Thoracic aorta (tissue), 2 donors: ENCODE measurements at places on chromosomes 12 and 14. TPM values are rescaled to one million over a fixed set of nuclear protein-coding genes. Genes with fewer than 3 reads are reported as not detected.

FLRT2 gene
- 45.4 TPM for total RNA-seq

IL23A gene
- total RNA-seq = not detected

OR10A7 gene
- total RNA-seq = not detected

GRCh38 chr12:25123126-25123525 is 71.8 kb downstream of the DNAI7 start:
- no peak overlapping the region for H3K4me3 ChIP-seq
- H3K27me3 ChIP-seq = no peaks in the 10 kb centered on the region
- H3K36me3 ChIP-seq = no peaks in the 10 kb centered on the region
- no peaks in the 10 kb centered on the region for H3K4me1 ChIP-seq
- H3K27ac ChIP-seq = no peak overlapping the region

DNA sequence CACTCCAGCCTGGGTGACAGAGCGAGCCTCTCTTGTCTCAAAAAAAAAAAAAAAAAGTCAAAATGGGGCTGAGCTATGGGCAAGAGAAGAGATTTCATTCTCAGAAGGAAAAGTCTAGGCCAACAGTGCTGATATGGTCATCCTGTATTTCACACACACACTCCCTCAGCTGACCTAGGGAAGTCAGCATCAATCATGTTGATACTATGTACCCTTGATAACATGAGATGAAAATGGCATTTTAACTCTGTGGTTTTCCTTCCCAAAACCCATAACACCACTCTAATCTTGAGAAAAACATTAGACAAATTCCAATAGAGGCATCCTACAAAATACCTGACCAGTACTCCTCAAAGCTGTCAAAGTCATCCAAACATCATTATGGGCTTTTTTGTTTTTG is 2.3 kb upstream of the NEMP1 start:
- H3K27me3 ChIP-seq = no peaks in the 10 kb centered on the region
- H3K4me3 ChIP-seq = no peak overlapping the region
- no peaks in the 10 kb centered on the region for H3K36me3 ChIP-seq
- no peak for DNase-seq

DNA sequence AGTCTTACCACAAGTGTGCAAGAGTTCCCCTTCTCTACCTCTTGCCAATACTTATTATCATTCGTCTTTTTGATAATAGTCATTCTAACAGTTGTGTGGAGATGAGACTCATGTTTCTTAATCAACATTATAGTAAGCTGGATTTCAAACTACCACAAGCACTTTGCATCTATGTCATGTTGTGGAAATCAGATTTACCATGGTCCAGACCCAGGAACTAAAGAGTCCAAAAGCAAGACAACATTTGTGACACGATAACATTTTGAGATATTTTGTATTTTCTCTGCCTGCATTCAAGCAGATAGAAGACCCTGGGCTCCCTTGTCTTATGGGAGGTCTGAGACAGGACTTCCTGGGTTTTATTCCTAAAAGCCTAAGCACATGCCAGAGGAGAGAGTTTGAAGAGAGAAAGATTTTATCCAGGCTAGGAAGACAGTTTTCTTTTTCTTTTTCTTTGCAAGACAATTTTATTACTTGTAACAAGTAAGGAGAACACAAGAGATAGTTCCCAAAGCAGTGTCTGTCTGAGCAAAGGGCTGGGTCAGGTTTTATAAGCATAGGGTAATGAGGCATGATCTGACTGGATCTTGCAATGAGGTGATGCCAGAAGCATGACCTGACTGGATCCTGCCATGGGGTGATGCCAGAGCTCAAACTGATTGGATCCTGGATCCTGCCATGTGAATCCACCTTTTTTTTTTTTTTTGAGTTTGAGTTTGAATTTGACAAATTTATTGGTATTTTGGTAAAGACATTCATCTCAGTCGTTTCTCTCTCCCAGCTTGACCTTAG is 180.5 kb upstream of the HMGA2 start:
- no peak for DNase-seq
- H3K4me1 ChIP-seq = peaks cover 4% of the 10 kb centered on the region
- no peaks in the 10 kb centered on the region for H3K27me3 ChIP-seq
- H3K4me3 ChIP-seq = no peak overlapping the region
- no peaks in the 10 kb centered on the region for H3K36me3 ChIP-seq

- no peaks in the 10 kb centered on the region for H3K27me3 ChIP-seq
- H3K27ac ChIP-seq = no peak overlapping the region
- H3K36me3 ChIP-seq = no peaks in the 10 kb centered on the region
- no peak overlapping the region for H3K4me3 ChIP-seq
- no peak for DNase-seq
Observed at GRCh38 chr12:117684471-117684870, 284.3 kb downstream of the KSR2 start.

GRCh38 chr12:96456265-96456974 is 33.0 kb upstream of the CFAP54 start:
- no peak for DNase-seq
- H3K4me1 ChIP-seq = no peaks in the 10 kb centered on the region
- H3K36me3 ChIP-seq = no peaks in the 10 kb centered on the region
- H3K27me3 ChIP-seq = no peaks in the 10 kb centered on the region

DNA sequence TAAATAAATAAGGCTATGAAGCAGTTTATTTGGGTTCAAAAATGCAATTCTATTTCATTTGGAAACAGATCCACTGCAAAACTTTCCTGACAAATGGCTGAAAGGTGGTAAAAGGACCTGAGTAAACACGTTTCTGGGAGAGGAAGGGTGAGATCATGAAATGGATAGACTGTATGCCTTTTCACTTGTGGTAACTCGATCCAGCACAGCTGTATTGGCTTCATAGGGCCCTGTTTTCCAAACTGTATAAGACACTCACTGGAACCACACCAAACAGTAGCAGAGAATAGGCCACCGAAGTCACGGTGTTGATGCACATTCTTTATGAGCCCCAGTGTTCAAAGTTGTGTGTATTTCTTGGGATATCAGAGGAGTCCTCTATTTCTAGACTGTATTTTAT is 325.2 kb upstream of the DIO2 start:
- no peak overlapping the region for H3K27ac ChIP-seq
- H3K36me3 ChIP-seq = no peaks in the 10 kb centered on the region

DNA sequence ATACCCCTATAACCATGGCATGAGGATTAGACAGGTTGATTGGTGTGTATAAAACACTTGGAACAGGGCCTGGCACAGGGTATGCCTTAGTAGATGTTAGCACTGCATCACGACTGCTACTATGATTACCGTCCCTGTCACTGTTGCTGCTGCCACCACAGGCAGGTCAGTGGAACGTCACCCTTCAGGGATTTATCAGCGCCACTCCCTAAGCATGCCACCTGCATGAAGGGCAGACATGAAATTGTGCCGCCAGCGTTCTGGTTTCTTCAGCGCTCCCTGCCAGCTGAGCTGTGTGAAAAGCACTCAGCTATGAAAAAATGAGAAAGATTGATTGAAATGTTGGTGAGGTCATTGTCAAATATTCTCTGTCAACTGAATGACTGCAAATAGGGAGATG is 477.0 kb downstream of the DPF3 start:
- H3K27me3 ChIP-seq = no peaks in the 10 kb centered on the region
- H3K4me3 ChIP-seq = no peak overlapping the region
- no peaks in the 10 kb centered on the region for H3K36me3 ChIP-seq
- no peak overlapping the region for H3K27ac ChIP-seq
- DNase-seq = no peak

DNA sequence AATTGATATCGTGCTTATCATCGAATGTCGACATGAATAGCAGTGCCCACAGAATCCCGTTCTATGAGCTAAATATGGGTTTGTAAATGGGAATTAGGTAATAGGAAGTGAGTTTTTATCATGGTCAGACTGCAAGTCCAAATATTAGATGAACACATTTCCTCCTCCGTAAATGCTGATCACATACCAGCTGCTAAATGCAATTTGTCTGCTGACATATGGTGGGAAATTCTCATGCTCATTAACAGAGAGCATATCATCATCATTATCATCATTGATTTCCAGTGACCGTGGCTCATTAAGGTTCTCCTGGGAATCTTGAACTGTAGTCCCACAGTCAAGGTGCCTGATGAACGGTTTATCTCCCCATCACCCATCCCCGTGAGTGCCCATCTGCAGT is 998.8 kb upstream of the TMEM132C start:
- no peak for DNase-seq
- H3K4me3 ChIP-seq = no peak overlapping the region
- H3K36me3 ChIP-seq = no peaks in the 10 kb centered on the region
- no peaks in the 10 kb centered on the region for H3K27me3 ChIP-seq
- H3K4me1 ChIP-seq = no peaks in the 10 kb centered on the region

- H3K4me1 ChIP-seq = peaks cover 5% of the 10 kb centered on the region
- no peak for DNase-seq
- H3K4me3 ChIP-seq = no peak overlapping the region
- H3K27me3 ChIP-seq = no peaks in the 10 kb centered on the region
- no peak overlapping the region for H3K27ac ChIP-seq
Observed at GRCh38 chr14:31154956-31155355, 52.6 kb downstream of the HECTD1 start.

GRCh38 chr14:50085570-50086320 is 30.6 kb downstream of the VCPKMT start:
- no peak overlapping the region for H3K4me3 ChIP-seq
- H3K36me3 ChIP-seq = no peaks in the 10 kb centered on the region
- H3K27ac ChIP-seq = no peak overlapping the region
- DNase-seq = no peak
- H3K27me3 ChIP-seq = no peaks in the 10 kb centered on the region
- no peaks in the 10 kb centered on the region for H3K4me1 ChIP-seq

DNA sequence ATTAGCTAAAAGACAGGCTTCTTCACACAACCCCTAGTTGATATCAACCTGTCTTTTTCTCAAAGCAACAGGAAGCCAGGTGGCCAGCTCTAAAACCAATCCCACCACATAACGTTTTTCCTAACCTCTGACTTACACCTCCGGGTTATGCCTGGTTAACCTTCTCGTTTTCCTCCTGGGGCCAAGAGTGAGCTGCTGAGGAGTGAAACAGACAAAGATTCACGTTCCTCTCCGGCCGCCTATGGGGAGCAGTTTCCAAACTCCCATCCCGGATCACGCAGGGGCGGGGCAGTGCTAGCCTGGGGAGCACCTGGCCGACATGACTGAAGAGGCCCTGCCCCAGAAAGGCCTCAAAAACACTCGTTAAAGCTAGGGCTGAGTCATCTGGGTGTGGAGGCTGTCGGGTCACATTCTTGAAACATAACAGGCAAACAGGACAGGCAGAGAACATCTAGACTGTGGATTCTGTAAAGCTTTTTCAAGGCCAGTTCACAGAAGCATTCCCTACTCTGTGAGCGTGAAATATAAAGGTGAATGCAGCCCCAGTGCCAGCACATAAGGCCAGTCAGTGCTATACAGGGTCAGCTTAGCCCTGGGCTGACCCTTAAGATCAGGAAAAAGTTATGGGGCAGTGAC is 25.9 kb upstream of the LGALS3 start:
- H3K4me1 ChIP-seq = peaks cover 51% of the 10 kb centered on the region
- no peaks in the 10 kb centered on the region for H3K36me3 ChIP-seq
- no peaks in the 10 kb centered on the region for H3K27me3 ChIP-seq

DNA sequence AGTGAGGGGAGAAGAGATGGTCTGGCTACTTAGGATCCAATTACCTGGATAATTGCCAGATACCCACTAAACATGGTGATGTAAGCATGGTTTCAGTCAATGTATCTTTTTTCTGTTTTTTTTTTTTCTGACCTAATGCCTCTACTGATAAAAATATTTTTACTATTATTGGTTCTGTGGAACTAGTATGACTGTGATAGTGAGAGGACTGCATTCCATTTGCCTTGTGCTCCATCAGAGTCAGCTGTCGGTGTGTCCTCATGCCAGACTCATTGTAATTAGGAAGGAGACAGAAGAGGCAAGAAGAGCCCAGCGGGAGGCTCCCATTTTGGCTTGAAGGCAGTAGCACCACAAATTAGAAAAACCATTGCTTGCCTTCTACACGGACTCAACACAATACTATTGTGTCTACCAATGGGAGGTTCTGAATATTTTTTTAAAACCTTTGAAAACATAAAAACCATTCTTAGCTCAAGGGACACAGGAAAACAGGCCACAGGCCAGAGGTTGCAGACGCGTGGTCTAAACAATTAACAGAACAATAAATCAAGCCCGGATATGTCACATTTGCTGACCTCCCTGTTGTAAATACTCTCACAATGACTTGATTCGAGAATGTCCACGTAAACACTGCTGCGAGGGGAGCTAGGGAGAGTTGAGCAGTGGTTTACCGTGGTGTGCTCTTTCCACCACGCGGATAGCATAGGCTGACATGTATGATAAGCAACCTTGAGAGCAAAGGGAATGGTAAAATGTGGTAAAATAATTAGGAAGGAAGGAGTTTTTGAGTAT is 13.5 kb upstream of the DCP1B start:
- H3K4me3 ChIP-seq = no peak overlapping the region
- DNase-seq = no peak
- no peak overlapping the region for H3K27ac ChIP-seq
- no peaks in the 10 kb centered on the region for H3K27me3 ChIP-seq
- no peaks in the 10 kb centered on the region for H3K4me1 ChIP-seq

DNA sequence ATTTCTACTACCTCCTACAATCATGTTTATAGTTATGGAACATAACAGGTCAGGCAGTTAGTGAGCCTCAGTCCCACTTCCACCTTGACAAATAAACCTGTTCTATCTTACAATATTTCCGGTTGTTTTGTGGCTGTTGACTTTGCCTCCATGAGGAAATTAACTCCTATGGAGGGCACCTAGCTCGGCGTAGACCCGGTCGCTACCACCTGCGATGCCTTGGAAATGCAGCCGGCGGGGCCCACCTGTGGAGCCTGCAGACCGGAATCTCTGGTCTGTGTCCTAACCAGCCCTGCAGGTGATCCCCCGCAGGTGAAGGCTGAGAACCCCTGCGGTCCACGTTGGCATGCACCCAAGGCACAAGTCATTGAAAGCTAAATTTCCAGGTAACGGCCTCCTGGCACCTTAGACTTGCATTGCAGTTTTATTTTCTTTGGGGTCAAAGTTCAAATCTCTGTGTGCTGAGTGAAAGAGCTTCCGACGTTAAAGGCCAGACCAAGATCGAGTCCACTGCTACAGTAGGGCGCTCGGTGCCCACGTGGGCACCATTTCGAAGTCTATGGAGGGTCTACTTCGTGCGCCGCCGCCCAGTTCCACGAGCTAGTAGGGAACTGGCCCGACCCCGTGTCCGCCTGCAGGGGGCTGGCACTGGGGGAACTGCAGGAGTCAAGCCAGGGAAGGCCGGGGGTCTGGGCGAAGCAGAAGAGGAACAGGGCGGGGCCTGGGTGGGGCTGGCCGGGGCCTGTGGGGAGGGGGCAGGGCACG is 782 bp upstream of the PIWIL1 start:
- no peak overlapping the region for H3K27ac ChIP-seq
- H3K27me3 ChIP-seq = no peaks in the 10 kb centered on the region
- H3K36me3 ChIP-seq = no peaks in the 10 kb centered on the region
- no peak overlapping the region for H3K4me3 ChIP-seq
- no peak for DNase-seq
- no peaks in the 10 kb centered on the region for H3K4me1 ChIP-seq
